ENCODE measurements at places on chromosomes 3 and 15.

DNA sequence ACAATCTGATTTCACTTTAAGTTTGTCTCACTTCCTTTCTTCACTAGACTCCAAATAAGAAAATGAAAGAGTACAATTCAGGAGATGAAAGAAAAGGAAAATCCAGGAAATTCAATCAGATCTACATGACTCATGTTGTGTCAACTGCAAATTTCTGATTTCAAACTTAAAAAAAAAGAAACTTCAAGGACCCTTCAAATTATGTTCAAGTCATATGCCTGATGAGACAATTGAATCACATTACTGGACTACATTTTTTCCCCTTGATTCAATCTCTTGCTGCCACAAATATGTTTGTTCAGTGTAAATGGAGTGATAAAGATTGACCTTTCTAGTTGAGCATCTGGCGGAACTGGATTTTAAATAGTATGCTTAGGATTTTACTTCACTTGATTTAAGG, 37.4 kb downstream of the FRMD5 start:
- no peak for DNase-seq

- no peak for DNase-seq
Observed at GRCh38 chr3:140842984-140843649, 98.5 kb upstream of the SLC25A36 start.

DNA sequence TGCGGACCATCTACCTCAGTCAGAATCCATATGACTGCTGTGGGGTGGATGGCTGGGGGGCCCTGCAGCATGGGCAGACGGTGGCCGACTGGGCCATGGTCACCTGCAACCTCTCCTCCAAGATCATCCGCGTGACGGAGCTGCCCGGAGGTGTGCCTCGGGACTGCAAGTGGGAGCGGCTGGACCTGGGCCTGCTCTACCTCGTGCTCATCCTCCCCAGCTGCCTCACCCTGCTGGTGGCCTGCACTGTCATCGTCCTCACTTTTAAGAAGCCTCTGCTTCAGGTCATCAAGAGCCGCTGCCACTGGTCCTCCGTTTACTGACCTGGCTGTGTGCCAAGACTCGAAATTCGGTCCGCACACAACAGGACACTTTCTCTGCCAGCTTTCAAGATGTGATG, 21.9 kb downstream of the NRROS start:
- DNase-seq = no peak

DNA sequence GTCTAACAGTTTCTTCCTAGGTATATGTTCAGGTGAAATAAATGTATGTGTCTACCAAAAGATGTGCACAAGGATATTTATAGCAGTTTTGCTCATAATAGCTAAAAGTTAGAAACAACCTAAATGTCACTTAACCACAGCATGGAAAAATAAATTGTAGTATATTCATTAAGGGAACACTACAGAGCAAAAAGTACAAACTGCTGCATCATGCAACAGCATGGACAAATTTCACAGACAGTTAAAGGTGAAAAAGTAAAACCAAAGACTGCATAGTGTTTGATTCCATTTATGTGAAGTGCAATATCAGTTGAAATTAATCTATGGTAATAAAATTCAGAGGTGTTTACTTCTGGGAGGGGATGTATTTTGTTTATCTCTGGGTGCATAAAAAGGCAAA, 62.5 kb downstream of the FBXL2 start:
- DNase-seq = no peak

DNA sequence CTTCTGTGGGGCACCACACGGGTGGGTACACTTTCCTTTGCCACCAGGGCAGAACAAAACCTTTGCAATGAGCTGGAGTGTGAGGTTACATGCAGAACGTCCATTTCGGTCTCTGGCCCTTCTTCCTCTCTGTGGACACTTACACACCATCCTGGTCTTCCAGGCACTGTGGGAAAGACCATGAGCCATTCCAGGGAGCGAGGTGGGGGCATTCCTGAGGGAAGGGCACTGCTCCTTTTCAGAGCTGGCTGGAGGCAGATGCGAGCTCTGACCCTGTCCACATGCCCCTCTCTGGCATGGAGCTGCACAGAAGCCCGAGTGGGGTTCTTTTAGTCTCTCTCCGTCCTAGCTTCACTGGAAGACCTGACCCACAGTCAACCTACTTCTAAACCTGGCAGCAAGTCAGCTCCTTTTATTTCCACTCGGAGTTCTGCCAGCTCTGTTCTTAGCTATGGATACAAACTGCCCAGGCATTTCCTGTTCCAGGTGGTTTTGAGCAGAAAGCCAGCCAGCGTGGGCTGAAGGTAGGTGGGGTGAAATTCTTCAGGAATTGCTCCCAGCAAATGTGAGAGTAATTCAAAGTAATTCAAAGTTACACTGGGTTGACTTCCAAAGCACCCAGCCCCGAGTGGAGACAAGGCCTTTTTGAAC, 281.4 kb downstream of the ADAMTS17 start:
- DNase-seq = no peak

GRCh38 chr3:3260870-3261269, 81.4 kb upstream of the CRBN start:
- DNase-seq = no peak

- peak; percentile 34 for DNase-seq
Observed at GRCh38 chr15:40952301-40952900, 870 bp upstream of the CHAC1 start.

GRCh38 chr3:157107644-157108133, 52.3 kb downstream of the CCNL1 start:
- DNase-seq = no peak

DNA sequence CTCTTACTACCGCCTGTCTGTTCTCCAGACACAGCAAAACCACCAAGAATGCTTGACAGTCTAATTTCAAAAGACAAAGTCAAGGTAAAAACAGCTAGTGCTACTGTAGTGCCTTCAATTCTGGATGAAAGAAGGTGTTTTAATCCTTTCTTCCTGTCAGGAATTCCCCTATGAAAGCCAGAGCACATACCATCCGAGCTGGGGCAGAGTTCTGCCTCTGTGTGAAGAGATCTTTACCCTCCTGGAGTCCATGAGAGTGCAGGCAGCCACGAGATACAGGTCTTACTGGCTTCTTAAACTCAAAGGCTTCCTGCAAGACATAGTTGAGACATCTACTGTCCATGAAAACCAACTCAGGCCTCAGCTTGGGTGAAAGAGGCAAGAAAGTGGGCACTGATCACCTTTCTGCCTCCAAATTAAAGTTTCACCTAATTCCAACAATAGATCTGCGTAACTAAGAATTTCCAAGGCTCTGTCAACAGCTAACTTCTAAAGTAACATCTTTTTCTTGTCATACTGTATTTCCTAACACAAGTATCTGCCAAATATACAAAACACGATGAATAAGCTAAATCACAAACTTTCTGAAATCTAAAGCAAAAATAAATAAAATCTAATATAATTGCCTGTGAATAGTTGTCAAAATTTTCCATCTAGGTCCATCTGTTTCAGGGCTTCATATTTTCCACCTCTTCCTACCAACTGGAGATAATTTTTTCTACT, 7.5 kb downstream of the CDC25A start:
- no peak for DNase-seq

- no peak for DNase-seq
Observed at GRCh38 chr3:184738982-184739381, 27.1 kb upstream of the MAGEF1 start.

GRCh38 chr3:32198714-32199113, 39.8 kb upstream of the CMTM8 start:
- no peak for DNase-seq

DNA sequence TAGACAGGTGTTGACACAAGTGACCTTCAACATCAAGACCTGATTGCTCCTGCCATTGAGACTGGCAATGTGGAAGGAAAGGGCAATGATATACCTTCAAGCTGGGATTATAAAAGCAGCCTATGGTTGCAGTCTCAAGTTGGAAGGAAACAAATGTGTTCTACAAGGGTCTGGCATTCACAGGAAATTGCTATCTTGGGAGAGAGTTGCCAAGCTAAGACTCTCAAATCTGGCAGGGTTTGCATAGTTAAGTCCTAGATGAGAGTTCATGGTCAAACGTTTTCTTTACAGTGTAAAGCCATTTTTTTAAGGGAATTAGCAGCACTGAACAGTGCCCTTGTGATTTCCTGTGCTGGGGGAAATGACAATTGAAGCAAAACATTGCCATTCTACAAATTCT, 546.9 kb upstream of the CFAP20DC start:
- no peak for DNase-seq

All from H9 (cell line).